ENCODE measurements at places on chromosomes 12 and 14. TPM values are rescaled to one million over a fixed set of nuclear protein-coding genes. Genes with fewer than 3 reads are reported as not detected.

The KLRC3 gene
- not detected for polyA plus RNA-seq

The FGD6 gene
- 1.1 TPM for polyA plus RNA-seq

The OR4E2 gene
- not detected for polyA plus RNA-seq

The ATL1 gene
- polyA plus RNA-seq = 4.1 TPM

The IL31 gene
- not detected for polyA plus RNA-seq

The CLEC6A gene
- polyA plus RNA-seq = not detected

All from naive thymus-derived CD4-positive, alpha-beta T cell (primary cell).